CD8-positive, alpha-beta memory T cell (primary cell): ENCODE measurements at places on chromosomes 16 and 17.

GRCh38 chr16:59719121-59719520 lies 985.0 kb upstream of the GOT2 start:
- DNase-seq, result no peak

DNA sequence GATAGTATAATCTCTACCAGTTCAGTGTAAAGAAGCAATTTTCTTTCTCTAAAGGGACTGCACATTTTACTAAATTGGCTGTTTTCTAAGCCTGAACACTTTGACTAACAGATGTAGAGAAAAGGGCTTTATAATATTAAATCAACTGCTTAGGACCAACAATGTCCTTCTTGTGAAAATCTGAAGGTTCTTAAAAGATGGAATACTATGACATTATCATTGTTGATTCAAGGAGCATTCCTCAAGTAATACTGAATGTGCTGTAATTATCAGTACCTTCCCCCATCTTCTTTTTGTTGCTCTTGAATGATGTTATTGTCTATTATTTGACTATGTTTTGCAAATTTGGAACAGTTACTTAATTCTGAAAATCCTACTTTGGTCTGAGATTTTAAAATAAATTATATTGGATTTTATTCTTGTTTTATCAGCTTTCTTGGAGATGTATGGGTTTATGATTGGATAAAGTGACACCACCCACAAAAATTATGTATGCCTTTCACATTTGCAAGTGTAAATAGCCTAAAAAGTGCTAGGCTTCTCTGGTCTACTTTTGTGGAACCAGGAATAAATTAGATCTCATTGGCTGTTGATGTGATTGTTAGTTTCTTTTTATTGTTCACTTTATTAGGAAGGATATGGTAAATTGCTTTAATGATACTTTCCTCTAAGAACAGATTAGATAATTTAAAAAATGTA lies 53.0 kb downstream of the TAOK1 start:
- DNase-seq, result no peak

DNA sequence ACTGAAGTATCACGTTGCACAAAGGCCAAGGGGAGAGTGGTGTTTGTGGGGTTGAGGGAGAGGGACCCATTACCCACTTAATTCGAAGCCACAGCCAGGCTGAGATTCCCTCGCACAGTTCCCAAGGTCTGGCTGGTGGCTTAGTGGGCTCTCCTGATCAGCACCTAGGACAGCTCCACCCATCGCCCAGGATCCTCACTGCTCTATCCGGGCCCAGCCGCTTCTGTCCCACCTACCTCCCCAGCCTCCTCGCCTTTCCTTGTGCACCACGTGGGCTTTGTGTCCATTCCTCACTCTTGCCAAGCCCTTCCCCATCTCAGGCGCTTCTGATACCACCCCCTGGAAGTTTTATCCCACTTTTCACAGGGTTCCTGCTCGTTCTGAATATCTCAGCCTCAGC lies 163.5 kb downstream of the CCT6B start:
- no peak for DNase-seq

- no peak for DNase-seq
Observed at GRCh38 chr16:29146266-29146665, 161.4 kb downstream of the LAT start.

GRCh38 chr17:48693178-48693577 lies 29.1 kb downstream of the PRAC1 start:
- no peak for DNase-seq

DNA sequence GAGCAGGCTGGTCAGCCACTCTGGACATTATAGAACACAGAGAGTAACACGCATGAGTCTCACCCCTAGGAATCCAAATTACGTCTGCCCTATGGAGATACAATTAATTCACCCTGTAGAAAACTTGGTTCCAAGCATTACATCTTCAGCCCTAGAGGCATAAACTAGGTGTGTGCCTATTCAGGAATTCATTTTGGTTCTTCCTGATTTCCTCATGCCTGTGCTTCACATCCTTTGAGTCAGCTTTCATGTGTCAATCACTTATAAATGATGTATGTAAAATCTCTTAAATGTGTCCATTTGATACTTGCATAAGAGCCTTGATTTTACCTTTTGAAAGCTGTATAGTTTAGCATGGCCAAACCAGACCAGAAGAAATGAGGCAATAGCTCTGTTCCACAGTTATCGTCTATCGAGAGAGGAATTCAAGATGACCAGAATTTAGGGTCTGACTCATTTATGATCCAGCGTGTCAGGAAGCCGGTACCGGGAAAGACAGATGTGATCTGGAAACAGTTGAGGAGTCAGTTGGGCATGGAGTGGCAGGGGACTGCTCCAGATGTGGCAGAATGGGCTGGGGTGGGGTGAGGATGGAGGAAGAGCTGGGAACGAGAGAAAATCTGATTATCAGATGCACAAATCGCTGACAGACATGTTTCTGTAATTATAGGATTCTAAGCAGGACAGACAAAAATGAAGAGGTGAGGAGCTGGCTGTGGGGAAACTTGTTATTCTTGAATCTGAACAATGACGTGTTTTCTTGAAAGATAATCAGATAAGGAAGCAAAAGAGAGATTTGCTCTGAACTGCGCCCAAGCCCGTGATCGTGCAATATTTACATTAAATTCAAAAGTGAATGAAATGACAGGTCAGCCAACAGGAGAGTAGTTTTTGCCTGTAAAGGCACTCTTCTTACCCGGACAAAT lies 76.7 kb downstream of the C16orf95 start:
- DNase-seq, result no peak

GRCh38 chr16:89217138-89217387 lies 440 bp upstream of the ZNF778 start:
- DNase-seq, result no peak

GRCh38 chr16:88640498-88641247 lies 2.3 kb downstream of the IL17C start:
- DNase-seq, result no peak

DNA sequence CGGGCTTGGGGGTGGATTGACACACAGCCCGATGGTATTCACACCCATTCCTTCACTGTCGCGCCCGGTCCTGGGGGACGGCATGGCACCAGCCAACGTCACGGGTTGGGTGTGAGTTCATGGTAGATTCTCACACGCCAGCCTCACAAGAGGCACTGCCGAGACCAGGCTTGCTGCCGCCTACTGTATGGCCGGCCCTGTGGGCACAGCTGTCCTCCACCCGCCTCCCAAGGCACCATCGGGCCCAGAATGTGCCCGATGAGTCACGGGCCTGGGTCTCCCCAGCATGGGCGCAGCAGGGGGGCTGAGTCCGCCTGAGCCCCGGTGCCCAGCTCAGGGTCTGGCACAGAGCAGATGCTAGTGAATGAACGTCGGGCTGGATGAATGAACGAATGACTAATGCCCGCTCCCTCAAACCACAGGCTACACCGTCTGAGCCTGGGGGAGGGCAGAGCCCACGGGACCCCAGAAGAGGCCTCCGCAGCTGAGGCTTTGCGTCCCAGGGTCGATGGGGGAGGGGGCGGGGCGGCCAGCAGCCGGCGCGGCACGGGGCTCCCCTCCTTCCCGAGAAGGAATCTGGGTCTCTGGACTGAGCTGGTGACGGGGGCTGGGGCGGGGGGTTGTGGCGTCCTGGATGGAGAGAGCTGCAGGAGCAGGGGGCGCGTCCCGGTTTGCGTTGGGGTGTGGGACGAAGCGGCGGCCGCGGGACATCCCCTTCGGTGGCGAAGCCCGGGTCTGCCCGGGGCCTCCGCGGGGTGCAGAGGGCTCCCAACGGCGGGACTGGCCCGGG lies 829 bp downstream of the PITPNM3 start:
- DNase-seq, result no peak

- DNase-seq, result no peak
Observed at GRCh38 chr16:1215574-1216295, 9.3 kb downstream of the TPSG1 start.

GRCh38 chr16:11719762-11720161 lies 22.9 kb downstream of the TXNDC11 start:
- DNase-seq, result no peak

GRCh38 chr17:7959503-7960253 lies 27.7 kb downstream of the CNTROB start:
- DNase-seq, result no peak

DNA sequence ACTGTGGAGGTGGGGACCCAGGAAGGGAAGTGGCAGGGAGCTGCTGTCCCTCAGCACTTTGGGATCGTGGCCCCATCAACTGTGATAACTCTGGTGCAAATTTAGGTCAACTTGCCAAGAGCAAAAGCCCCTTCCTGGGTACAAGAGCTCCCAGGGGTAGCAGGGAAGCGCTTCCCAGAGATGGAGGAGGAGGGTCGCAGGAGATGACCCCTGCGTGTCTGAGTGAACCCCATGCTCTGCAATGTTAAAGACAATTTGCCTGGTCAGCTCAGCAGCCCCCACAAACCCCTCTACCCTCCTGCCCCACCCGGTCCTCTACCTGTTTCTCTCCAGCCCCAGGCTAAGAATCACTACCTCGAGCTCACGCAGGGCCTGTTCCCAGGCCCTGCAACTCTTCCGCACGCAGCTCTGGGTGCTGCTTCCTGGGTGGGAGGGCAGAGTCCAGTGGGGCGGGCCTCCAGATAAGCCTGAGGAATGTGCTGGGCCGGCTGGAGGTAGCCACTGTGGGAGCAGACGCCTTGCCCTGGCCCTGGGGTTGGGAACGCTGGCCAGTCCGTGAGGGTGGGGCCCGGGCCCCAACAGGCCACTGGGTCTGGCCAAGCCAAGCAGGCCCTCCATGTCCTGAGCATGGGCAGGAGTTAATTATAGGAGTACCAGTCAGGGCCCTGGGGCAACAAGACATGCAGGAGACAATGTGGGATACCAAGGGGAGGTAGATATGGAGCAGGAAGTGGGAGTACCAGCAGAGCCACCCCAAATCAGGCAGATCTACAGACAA lies 6.1 kb downstream of the DOK4 start:
- DNase-seq, result no peak

- no peak for DNase-seq
Observed at GRCh38 chr17:61459939-61460718, 7.9 kb downstream of the TBX4 start.

- DNase-seq, result no peak
Observed at GRCh38 chr16:84044118-84044488, 1.5 kb upstream of the SLC38A8 start.

DNA sequence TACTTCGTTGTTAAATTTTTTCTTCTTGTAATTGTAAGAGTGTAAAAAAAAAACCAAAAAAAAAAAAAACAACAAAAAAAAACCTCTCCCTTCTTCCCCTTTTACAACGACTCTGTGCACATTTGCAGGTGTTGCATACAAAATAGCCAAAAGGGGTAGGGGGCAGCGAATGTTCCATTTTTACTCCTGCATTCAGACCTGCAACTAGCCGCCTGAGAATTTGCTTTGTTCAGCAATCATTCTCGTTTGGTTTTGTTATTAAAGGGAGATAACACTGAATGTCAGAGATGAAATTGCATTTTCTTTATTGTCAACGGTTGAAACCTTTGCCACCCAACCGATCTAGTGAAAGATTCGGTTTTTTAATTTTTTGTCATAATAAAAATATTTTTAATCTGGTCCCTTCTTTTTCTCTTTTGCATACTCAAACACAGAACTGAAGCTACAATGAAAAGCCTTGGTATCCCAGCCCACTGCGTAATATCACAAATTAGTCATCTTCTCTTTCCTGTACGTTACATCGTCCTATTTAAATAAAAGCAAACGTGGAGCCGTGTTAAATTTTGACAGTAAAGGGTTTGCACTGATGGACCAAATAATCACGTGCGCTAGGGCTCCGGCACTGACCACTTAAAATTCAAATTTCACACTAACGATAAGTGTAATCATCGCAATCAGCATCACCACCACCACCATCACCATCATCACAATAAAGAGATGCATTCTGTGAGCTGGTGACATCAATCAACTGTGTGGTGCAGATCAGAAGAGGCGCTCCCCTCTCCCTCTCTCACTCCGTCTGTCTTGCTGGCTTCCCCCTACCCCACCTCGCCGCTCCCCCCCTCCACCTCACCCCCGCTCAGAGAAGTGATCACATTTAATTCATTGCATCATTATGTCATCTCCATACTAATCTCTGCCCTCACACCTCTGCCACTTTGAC lies 406.2 kb upstream of the PSMD7 start:
- no peak for DNase-seq

- no peak for DNase-seq
Observed at GRCh38 chr16:59878479-59878878, 1144.4 kb upstream of the GOT2 start.

DNA sequence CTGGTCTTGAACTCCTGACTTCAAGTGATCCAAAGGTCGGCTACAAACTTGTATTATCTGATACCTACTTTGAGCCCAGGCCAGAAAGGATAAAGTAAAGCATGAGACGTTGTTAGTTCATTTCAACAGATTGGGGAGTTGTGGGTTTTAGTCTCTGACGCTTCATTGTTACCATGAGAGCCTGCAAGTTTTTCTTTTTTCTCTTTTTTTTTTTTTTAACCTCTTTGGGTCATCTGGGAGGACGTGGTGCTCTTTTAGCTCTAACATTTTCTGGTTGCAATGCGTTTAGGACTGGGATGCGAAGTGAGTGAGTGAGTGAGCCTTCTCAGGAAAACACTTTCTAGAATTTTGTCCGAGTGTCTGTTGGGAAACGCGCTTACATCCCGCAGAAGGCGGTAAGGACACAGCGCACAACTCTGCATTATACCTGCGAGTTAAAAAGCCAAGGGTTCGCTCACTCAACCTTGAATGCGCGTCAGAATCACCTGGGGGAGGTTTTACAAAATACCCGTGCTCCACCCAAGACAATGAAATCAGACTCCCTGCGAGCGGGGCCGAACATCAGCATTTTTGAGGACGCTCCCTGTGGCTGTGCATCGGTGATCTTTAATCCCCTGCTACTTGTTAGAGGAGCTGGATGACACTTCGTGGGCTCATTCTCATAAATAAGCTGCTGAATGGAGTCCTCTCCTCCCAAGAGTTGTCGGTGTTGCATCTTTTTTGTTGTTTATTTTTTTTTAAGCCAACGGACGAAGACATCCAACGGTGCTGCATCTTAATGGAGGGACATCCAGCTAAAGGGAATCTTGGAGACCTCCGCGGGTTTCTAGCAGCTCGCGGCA lies 629 bp upstream of the RNF135 start:
- no peak for DNase-seq

- no peak for DNase-seq
Observed at GRCh38 chr17:7444682-7445618, at the start of gene CHRNB1. TSS of gene CHRNB1 (plus strand) at chr17:7445061. CDS start at chr17:7445128, 67 bp downstream.

DNA sequence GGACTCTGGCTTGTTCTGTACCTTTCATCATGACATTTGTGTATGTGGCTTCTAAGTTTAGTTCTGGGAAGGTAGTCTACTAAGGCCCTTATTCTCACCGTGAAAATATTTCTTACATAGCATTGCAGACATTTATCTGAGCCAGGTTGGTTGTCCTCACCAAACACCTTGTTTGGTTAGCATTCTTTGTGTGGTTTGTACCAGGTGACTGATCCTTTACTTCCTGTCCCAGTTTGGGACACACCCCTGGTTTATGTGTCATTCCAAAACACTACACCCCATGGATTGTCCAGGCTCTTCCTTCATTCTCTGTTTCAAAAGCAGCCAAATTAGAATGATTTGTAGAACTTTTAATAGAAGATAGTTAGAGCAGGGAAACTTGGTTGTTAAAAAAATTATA lies 23.2 kb upstream of the DUSP14 start:
- DNase-seq, result no peak

DNA sequence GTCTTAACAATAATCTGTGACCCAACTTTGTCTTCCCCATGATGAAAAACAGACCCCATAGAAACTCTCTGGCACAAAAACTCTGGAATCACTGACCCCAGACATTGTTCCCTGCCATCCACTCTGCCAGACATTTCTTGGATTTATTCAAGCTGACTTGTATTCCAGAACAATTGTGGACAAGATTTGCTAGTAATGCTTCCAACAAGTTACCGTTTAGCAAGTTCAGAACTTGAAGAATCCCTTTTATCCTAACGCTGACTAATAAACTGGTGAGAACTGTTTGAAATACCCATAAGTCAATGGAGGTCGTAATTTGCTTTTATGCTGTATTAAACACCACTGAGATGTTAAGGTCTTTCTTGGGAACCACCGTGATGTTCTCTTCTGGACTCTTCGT lies 10.5 kb downstream of the HSBP1 start:
- no peak for DNase-seq
